Stimulated activated CD8-positive, alpha-beta memory T cell treated with anti-CD3 and anti-CD28 coated beads, Interleukin-4, amount 100 ng/mL, for 4 hours (primary cell): ENCODE measurements at places on chromosomes 2 and 18.

GRCh38 chr2:133568598-133568997 is 335 bp upstream of the NCKAP5 start:
- no peak for DNase-seq

DNA sequence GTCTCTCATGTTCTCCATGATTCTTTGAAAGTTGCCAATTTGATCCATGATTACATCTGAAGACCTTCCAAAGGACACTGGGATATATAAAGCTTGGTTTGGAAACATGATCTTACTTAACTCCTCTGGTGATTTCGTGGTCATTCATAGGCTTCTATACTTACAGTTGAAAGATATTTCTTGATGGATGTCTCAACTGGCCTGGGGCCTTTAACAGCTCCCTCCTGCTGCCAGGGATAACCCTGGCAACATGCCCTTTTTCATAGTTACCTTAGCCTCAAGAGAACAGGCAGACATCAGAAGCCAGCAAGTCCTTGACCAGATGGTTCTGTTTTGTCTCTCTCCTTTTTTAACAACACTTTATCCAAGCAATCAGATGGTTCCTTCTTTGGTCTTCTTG is 23.5 kb upstream of the MFF start:
- DNase-seq = no peak

- no peak for DNase-seq
Measured at GRCh38 chr2:129478902-129479517, 500.5 kb upstream of the RAB6C start.

GRCh38 chr2:33645861-33646260 is 46.8 kb upstream of the FAM98A start:
- no peak for DNase-seq

- DNase-seq = no peak
Measured at GRCh38 chr2:71631411-71631931, 178.1 kb downstream of the DYSF start.

- DNase-seq = no peak
Measured at GRCh38 chr2:217363470-217363869, 503.6 kb upstream of the TNP1 start.

- DNase-seq = no peak
Measured at GRCh38 chr2:70947556-70948184, 12.0 kb downstream of the ATP6V1B1 start.

- no peak for DNase-seq
Measured at GRCh38 chr2:78145997-78146722, 624.0 kb upstream of the LRRTM4 start.

GRCh38 chr18:34222307-34223163 is 2.2 kb downstream of the NOL4 start:
- no peak for DNase-seq

DNA sequence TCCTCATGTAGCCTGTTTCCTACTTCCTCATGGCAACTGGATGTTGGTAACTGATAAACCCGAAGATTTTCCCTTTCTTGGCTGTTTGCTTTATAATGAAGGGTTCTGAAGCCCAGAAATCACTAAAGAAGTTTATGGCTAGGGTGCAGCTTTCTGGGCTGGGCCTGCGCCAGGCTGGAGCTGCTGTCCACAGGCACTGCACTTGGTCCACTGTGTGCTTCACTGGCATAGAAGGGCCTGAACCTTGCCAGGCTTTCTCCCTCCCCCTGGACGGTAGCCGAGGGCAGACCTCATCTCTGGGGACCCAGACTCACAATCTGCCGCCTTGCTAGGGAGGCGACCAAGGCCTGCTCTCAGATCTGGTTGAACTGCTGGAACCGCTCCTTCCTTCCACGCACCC is 133.3 kb upstream of the SPRED2 start:
- no peak for DNase-seq

GRCh38 chr2:29462293-29462692 is 347.1 kb downstream of the CLIP4 start:
- DNase-seq = no peak

GRCh38 chr18:3546106-3546505 is 96.1 kb downstream of the TGIF1 start:
- DNase-seq = no peak

DNA sequence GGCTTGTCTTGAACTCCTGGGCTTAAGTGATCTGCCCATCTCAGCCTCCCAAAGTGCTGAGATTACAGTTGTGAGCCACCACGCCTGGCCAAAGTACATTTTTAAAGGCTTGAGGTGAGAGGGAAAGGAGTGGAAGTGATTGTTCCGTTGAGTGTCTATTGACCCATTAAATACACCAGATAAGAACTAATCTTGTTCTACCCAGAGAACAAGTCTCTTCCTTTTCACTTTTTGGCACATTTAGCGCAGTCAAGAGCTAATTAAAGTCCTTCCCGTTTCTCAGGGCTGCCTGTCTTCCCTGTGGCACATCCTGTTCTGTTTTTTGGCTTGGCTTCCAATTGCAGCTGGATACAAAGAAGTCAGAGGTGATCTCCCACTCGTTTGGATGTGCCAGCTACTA is 172.3 kb downstream of the ALPK2 start:
- DNase-seq = no peak

DNA sequence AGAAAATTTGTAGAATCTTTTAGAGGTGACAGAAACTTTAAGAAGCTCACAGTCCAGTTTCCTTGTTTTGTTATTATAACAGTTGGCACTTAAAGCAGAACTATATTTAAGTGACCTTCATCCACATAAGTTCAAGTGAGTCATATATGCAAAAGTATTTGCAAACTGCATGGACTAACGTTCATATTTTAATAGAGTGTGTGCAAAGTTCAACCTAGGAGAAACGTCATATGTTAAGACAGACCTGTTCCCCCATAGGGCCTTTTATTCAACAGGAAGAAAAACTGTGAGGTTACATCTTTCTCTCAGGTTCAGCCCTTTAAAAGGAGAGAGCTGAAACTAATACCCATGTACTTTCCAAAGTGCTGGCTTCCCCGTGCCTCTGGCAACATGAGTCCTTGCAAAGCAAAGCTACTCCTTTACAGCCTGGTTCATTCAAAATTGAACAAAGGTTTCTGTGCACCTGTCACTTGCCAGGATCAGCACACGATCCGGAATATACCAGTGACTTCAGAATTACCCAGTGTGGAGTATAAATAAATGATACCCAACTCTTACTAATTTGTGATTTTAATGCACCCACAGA is 280.0 kb upstream of the RAB12 start:
- no peak for DNase-seq

DNA sequence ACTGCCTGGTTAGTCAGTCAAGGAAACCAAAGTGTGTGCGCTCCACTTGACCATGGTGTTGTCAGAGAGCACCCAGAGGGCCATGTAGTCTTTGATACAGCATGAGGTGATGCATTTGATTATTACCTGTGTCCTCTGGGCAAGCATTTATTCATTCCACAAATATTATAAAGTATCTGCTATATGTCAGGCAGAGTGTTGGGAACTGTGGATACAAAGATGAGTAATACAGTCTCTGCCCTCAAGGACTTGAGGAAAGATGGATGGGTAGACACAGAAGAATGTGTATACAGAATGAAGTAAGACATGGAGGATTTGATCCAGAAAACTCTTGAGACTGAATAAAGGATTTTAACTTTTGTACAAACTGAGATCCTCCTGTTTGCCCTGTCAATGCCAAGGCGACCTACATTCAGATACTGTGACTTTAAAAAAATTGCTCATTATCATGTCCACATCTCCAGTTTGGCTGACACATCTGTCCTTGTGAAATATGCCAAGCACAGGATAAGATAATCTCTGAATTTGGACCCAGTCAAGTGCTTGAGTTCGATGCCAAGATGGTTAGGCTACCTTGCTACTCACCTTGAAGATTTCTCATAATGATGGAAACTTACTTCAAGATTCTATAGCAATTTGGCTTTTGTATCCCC is 50.8 kb downstream of the ACYP2 start:
- DNase-seq = no peak

- DNase-seq = no peak
Measured at GRCh38 chr2:223934870-223935269, 10.3 kb downstream of the WDFY1 start.

DNA sequence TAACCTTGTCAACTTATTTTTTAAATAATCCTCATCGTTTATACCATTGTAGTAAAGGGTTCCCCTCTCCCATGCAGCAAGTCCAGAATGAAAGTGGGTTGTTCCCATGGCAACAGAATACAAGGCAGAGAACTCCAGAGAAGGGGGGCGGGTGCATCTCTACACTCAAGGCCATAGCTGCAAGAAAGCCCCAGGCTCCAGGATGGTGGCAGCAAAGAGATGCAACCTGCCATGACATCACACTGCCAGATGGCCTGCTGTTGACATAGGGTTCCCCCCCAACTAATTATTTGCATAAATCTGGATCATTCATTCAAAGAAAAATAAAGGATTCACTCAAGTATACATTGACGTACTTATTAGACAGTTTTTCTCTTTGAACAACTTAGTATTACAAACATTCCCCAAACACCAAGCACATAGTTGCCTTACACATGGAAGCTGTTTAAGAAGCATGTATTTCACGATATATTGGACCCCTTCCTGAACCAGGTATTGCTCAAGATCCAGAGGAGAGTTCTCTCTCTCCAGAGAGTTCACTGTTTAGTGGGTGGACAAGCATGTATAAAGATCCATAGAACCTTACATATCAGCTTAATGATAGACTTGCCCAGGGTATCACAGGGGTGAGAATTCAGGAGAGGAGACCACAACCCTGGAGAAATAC is 87.4 kb upstream of the KLF7 start:
- no peak for DNase-seq

DNA sequence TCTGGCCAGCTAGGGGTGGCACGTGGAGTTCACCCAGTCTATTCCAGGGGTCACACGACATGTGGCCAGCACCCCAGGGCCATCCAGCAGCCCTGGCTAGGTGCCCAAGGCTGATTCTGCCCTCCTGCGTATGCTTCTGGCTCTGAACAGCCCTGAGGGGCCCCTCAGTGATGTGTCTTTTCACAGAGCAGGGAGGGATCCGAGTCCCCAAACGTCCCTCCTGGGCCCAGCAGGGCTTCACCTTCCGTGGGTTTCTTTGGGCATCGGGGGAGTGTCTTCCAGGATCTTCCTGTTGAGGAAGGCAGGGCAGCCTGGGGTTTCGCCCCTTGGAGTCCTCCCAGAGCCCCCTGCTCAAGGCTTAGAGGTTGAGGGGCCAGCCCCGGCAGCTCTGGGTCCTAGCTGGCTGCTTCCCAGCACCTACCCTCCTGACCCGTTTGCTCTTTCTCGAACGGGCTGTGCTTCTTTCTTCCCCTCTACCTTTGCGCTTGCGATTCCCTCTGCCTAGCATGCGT is 165.9 kb downstream of the DYSF start:
- no peak for DNase-seq

GRCh38 chr2:20629181-20629580 is 21.7 kb downstream of the HS1BP3 start:
- no peak for DNase-seq

DNA sequence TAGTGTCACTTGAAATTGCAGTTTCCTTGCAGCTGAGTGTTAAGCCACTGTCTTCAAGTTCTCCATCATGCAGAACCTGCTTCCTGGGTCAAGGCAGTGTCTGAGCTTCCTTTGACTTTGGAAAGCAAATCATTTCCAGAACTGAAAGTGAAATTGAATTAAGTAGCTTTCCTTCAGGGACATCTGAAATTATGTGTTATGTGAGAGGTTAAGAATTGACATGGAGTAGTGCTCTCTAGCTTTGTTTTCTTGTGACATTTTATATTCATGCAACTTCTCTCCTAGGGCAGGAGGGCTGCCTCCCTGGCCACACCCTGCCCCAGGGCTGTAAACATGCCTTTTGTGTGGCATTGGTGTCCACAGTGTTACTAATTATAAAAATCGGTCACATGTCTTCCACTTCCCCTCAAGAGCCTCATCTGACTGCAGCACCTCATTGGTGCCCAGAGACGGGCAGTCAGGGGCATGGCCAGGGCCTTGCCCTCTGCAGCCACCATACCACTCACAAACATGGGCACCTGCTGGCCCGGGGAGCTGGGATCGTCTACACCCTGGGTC is 14.4 kb downstream of the RAB12 start:
- DNase-seq = no peak

DNA sequence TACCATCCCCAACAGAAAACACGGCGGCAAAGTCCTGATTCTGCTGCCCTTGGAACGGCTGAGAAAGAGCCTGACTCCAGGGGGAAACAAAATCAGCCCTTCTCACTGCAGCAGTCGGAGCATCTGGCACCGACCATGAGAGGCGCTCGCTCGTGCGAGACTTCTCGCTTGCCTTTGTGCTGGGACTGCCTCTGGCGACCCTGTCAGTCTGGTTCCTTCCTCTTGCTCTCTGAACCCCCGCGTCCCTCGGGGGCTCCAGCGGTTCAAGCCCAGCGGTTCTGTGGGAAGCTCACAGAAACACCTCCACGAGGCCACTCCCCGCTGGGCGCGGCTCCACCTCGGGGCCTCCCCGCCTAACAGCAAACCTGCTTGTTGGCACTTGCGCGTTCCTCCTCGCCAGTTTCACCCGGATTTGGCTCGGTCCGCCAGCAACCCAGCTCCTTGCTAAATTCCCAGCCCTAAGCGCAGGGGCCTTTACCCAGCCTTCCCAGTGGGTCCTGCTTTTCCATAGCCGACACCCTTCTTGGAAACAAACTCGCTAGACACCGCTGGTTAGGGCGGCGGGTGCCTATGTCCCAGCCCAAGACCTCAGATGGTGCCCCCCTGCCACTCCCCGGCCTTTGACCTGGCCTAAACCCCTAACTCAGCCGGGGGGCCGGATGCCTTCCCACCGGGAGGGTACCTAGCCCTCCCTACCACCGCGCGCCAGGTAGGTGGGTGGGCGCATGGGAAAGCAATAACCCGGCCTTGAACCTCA is 2.2 kb downstream of the RND3 start:
- DNase-seq = no peak

- no peak for DNase-seq
Measured at GRCh38 chr2:16767789-16768476, 102.3 kb upstream of the CYRIA start.

GRCh38 chr2:37627710-37628109 is 43.7 kb downstream of the CDC42EP3 start:
- DNase-seq = no peak

DNA sequence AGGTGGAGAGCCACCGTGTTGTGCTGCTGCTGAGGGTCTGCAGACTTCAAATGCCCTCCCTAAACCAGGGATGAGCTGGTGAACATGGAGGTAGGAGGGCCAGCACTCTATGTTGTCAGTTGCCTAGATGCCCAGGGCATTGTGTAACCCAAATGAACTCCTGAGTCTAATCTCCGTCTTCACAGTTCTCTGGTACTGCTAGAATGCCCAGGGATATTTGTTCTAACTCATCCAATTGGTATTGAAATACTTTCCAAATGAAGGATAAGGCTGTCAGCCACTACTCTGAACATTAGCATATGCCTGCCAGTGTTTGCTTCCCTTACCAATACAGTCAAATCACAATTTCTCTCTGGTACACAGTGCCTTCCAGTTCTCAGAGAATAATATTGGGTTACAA is 492.6 kb downstream of the SLC4A3 start:
- no peak for DNase-seq

- DNase-seq = no peak
Measured at GRCh38 chr2:239523954-239524330, 123.1 kb upstream of the HDAC4 start.

DNA sequence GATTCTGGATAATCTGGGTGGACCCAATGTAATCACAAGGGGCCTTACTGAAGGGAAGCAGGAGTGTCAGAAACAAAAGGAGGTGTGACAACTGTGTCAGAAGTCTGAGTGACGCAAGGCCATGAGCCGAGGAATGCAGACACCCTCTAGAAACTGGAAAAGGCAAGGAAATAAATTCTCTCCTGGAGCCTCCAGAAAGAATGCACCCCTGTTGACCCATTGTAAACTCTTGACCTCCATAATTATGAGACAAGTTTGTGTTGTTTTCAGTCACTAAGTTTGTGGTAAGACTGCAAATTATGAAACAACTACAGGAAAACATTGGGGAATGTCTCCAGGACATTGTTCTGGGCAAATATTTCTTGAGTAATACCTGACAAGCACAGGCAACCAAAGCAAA is 47.3 kb upstream of the B3GNT7 start:
- no peak for DNase-seq
